ENCODE measurements at places on chromosomes 7 and 10.

DNA sequence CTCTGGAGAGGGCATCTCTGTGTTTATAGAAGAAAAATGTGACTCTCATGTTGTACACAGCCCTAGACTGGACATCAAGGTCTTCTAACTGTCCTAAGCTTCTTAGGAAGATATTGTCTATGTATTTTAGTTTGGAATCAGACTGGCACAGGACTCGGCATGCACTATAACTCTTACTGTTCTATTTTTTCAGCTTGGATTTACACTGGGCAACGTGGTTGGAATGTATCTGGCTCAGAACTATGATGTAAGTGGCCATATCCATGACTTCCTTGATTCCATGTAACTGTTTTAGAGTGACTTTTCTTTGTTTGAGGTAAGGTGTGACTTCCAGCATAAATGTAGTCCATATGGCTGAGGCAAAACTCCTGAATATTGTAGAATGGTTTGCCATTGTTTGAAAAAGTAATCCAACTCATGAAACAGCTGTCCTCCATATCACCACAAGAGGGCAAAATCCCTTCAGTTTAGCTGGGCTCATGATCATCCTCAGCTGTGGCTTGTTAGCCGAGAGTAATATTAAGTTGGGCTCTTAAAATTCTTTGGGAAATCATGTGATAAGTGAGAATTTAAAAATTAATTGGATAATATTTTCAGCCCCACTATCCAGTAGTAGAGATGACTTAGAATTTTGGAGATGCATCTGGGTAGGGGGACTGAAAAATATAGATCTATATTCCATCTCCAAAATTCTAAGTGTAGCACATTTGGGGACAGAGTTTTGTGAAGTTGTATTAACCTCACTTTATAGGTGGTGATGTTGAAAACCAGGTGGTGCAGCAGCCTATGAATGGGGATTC is 10.4 kb downstream of the STMP1 start:
- DNase-seq = no peak

GRCh38 chr10:86599729-86600128 is 54.6 kb upstream of the OPN4 start:
- DNase-seq = no peak

GRCh38 chr7:19916046-19916445 is 142.6 kb upstream of the TMEM196 start:
- DNase-seq = no peak

DNA sequence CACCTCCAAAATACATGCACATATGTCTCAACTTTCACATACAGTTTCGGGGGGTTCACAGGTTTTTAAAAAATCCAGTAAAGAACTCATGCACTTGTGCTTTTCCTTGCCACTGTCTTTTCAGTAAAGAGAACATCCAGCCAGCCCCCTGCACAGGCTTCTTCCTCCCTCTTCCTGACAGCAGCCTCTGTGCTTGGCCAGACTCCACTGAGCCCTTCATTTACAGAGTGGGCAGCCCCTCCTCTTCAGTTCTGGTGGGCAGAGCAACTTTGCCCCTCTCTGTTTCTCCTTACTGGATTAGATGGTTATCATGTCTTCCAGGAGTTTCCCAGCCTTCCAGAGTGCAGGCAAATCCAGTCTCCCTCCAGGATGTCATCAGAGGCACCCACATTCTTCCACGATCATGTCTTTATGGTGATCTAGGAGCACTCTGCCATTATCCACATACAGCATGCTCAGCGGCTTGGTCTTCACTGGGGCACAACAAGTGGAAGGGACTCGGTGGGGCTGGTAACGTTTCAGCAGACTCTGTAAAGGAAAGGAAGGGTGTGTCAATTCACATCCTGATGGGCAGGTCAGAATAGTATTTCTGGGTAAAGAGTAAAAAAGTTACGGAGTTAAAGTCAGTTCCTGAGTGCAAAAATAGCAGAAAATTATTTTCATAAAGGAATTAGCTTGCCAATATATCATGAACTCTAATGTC is 8.8 kb downstream of the NODAL start:
- DNase-seq = peak; percentile 33

GRCh38 chr7:74104702-74105101 is 21.1 kb downstream of the LIMK1 start:
- no peak for DNase-seq

GRCh38 chr7:26099236-26099635 is 52.8 kb upstream of the NFE2L3 start:
- DNase-seq = no peak

GRCh38 chr7:116226664-116227063 is 16.3 kb downstream of the TES start:
- DNase-seq = no peak

DNA sequence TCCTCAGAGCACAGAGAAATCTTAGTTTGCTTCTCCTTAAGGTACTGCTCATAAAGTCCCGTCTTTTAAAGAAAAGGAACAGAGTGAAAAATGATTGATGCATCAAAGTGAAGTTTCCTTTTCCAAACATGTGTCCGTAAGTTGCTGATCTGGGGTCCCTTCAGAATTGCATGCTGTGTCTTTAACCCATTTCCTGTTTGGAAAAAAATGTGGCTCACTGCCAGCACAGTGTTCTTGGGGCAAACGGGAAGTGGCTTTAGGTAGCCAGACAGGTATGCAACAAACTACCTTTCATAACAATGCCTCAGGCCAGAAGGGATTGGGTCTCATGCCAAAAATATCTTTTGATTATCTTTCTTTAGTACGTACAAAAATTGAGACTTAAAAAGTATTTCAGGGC is 50.9 kb downstream of the TFAM start:
- DNase-seq = no peak

GRCh38 chr7:41771717-41772116 is 68.8 kb upstream of the INHBA start:
- DNase-seq = no peak

- DNase-seq = no peak
Measured at GRCh38 chr7:95240921-95241320, 83.4 kb downstream of the PON1 start.

DNA sequence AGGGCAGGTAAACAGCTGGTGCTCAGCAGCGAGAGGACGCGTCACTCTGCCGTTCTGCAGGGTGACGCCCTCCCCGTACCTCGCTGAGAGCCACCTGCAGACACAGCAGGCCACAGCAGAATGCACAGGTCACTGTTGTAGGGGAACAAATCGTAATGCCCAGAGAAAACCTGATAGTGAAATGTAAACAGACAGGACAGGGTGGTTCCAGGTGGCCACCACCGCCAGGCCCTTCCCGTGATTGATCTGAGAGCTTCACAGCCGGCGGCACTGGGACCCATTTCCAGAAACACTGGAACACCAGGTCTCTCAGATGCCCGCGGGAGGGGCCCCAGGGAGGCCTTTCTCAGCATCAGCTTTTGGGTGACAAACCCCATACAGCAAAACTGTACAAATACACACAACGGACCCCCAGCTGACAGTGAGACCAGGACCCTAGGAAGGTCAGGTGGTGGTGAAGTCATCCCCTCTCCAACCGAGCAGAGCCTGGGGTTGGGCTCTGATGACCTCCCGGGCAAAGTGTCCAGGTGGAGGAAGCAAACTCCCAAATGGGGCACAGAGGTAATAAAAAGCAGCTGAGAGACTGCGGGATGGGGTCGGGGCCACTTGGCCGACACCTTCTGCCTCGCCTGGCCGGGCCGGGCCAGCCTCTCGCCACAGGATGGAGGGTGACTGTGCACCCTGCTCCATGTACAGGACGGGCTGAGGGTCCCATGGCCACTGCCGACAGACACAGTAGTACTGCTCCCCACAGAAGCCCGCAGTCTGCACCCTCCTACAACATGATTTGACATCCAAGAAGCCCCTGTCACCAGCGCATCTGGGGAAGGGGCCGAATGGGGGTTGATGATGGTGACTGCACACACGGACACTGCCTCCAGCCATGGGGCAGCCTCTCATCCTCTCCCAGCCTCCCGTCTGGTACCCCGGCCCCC is 4.6 kb downstream of the BHLHA15 start:
- no peak for DNase-seq

- DNase-seq = no peak
Measured at GRCh38 chr7:77940647-77941046, 142.1 kb downstream of the PHTF2 start.

- DNase-seq = no peak
Measured at GRCh38 chr7:115505136-115505535, 525.4 kb downstream of the TFEC start.

GRCh38 chr7:149883452-149883861 is 9.7 kb downstream of the ATP6V0E2 start:
- no peak for DNase-seq

DNA sequence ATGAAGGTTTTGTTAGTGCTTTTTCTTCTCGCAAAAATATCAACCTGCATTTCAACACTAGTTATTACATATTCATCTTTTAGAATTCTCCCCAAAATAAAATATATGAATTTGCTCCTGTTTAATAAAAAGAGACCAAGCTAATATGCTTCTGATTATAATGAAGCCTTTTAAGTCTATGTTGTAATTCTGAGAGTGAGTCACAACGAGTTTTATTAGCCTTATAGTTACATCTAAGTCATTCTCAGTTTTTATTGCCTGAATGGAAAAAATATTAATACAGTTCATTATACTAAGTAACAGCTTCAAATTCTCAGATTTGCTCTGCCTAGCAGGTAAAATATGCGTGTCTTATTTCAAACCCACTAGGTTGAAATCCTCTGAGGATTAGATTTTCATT is 152.4 kb upstream of the CELF2 start:
- no peak for DNase-seq

GRCh38 chr7:82263920-82264782 is 179.4 kb downstream of the CACNA2D1 start:
- no peak for DNase-seq

- no peak for DNase-seq
Measured at GRCh38 chr7:112036071-112036470, 170.1 kb downstream of the DOCK4 start.

DNA sequence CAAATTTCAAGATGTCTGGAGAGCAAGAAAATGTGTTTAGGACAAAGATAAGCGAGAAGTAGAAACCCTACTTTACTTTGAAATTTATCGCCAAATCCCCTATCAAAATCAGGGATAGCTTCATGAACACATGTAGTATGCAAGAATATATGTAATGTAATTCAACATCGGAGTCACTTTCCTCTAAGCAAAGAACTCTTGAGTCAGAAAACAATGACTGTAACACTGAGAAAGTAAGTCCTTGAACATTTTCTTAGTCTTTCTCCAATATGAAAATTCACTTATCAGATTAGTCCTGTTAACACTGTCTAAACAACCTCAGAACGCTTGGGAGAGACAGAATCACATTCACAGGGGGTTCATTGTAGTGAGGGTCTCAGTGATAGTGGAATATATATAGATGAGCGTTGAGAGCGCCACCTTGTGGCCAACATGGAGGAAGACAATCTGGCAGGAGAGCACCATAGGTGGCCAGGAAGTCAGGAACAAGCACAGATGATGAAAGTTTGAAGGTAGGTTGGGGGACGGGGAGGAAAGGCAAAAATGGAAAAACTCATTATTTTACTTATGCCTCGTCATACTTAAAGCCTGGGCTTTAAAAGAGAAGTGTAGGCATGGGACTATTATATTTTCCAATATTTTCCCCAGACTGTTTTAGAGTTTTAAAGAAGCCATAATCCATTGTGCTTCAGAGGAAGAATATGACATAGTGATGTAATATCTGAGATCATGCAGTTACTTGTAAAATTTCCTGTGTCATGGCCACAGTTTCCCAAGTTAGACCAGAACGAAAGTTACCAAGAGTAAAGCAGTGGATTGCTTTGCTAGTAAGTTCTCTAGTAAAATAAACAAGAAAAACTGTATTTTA is 115.5 kb upstream of the GNAI1 start:
- no peak for DNase-seq

DNA sequence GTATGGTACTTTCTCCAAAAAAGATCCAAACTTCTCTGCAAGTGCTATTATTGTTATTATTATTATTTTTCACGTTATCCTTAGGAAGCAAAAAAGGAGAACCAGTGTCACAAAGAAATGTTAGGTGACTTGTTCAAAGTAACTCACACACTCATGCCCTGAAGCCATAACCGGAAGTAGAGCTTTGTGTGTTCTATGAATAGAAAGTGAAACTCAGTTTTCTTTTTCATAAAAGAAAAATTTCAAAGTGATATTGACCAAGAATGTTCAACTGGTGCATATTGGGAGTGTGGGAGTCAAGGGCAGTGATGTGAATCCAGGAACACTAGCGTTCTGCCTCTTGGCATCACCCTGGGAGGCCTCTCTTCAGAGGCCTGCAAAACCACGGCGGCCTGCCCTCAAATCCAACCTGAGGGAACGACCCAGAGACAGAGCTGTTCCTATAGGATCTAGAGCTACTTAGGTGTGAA is 106.1 kb downstream of the PRKCQ start:
- DNase-seq = peak; percentile 5

- DNase-seq = peak; percentile 46
Measured at GRCh38 chr7:158818325-158819213, 10.7 kb downstream of the ESYT2 start.

DNA sequence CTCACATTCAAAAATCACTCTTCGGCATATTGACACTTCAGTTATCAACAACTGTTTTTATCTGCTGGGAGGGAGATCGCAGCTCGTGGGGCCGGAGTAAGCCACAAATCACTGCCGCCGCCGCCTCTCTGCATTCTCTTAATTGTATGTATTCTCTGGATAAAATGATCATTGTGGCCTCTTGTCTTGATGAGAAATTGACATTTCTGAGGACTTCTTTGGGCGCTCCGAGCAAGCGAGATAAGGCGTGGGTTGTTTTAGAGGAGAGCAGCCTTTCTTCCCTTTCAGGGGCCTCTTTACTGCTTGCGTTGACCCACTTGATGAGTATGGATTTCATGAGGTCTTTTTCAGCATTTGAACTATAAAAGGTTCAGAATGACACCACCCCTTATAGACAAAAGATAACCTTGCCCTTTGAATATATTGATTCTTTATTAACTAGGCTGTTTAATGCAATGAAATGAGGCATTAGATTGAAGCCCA is 130.6 kb downstream of the EBF3 start:
- DNase-seq = no peak

- no peak for DNase-seq
Measured at GRCh38 chr10:33125522-33126517, 167.8 kb upstream of the ITGB1 start.

- no peak for DNase-seq
Measured at GRCh38 chr10:110163841-110164240, 43.6 kb upstream of the MXI1 start.

- no peak for DNase-seq
Measured at GRCh38 chr10:105288613-105289012, 647.5 kb downstream of the SORCS3 start.

DNA sequence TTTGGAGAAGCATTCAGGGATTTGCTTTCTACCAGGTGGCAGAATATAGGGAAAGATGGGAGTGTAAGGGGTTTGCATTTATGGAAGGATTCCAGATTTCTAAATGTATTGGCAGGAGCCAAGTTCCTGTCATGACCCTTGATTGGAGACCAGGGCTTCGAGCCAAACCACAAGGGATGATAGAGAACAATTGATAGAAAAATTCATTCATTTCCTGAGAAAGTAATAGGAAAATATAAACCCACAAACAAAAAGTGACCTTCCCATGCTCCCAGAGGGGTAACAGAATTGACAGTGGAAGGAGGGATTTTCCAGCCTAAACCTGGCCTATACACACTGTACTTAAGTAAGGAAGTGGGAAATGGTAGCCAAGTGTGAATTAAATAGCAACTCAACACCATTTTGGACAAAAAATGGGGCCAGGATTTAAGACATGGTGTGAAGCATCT is 22.4 kb upstream of the IFIT2 start:
- DNase-seq = no peak

GRCh38 chr10:125779403-125780327 is 4.0 kb upstream of the MMP21 start:
- no peak for DNase-seq

GRCh38 chr10:131860806-131861440 is 39.9 kb upstream of the PPP2R2D start:
- DNase-seq = no peak

GRCh38 chr7:17297243-17297642 is 1.2 kb upstream of the AHR start:
- no peak for DNase-seq

GRCh38 chr7:150806863-150807262 is 6.3 kb downstream of the TMEM176A start:
- DNase-seq = no peak

Measured in T-helper 2 cell (primary cell).